ENCODE measurements at places on chromosomes 2 and 18.

GRCh38 chr2:197292619-197293018, 18.0 kb downstream of the ANKRD44 start:
- no peak for DNase-seq

- peak; percentile 65 for DNase-seq
Measured at GRCh38 chr2:108587621-108588020, 53.4 kb downstream of the LIMS1 start.

GRCh38 chr2:101675512-101675911, 22.0 kb upstream of the MAP4K4 start:
- DNase-seq: no peak

DNA sequence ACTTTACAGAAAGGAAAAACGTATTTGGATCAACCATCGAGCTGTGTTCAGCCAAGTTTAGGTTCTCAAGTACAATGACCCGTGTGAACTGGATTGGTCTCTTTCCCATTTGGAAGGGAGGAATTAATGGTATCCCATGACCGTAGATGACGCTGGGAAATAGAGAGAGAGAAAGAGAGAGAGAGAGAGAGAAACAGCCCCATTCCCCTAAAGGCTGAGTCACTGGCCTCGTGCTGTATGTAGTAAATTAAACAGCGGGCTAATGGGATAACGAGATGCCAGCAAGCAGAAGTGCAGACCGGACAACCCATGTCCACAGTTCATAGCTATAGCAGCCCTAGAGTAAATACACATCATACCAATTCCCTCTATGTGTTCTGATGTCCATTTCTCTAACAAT, 99.6 kb downstream of the BCL11A start:
- no peak for DNase-seq

- DNase-seq: no peak
Measured at GRCh38 chr18:46591783-46592391, 65.1 kb downstream of the LOXHD1 start.

All from heart left ventricle (tissue), 16 donors.